Cortex of kidney (tissue), 1 donor: ENCODE measurements at places on chromosomes 16 and 17.

GRCh38 chr17:81246679-81247338 is 7.7 kb downstream of the NDUFAF8 start:
- no peak for DNase-seq

GRCh38 chr17:79678091-79678735 is 52.5 kb upstream of the ENPP7 start:
- no peak for DNase-seq

DNA sequence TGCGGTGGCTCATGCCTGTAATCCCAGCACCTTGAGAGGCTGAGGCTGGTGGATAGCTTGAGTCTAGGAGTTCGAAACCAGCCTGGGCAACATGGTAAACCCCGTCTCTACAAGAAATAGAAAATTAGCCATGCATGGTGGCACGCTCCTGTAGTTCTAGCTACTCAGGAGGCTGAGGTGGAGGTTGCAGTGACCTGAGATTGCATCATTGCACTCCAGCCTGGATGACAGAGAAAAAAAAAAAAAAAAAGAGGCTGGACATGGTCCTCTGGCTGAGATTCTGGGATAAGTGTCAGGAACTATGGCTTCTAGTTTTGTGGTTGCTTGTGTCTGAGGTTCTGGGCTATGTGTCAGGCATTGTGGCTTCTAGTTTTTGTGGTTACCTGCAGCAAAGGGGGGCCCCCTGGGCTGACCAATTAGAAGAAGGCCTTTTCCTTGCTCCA is 7.0 kb downstream of the KSR1 start:
- no peak for DNase-seq

DNA sequence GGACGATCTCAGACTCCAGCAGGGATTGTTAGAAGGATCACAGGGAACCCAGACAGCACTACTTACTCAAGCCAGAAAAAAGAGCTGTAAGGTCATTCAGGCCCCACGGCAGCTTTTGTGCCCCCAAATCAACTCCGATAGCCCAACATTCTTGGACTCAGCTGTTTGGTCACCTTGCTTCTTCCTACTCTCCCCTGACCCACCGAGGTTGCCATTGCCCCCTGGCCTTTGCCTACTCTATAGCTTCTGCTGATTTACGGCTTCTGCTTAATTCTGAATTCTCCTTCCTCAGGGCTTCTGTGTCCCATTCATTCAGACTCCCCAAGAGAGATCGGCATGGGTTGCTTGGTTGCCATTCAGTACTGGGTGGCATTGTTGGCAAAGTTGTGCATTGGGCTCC is 8.6 kb upstream of the ITPRIPL2 start:
- no peak for DNase-seq

DNA sequence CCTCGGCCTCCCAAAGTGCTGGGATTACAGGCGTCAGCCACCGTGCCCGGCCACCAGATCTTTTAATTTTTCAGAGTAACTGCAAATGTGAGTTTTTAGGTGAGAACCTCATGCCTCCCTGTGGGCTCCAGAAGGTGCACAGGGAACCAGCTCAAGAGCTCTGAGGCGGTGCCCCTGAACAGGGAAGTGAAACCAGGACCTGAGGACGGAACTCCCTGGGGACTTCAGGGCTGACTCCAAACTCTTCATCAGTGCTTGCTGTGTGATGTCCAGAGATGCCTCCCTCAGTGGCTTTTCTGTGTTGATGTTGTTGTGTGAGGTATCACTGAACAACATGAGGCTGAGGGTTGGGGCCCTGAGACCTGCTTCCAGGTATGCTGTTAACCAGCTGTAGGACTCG is 23.8 kb downstream of the SLC12A3 start:
- DNase-seq = no peak

DNA sequence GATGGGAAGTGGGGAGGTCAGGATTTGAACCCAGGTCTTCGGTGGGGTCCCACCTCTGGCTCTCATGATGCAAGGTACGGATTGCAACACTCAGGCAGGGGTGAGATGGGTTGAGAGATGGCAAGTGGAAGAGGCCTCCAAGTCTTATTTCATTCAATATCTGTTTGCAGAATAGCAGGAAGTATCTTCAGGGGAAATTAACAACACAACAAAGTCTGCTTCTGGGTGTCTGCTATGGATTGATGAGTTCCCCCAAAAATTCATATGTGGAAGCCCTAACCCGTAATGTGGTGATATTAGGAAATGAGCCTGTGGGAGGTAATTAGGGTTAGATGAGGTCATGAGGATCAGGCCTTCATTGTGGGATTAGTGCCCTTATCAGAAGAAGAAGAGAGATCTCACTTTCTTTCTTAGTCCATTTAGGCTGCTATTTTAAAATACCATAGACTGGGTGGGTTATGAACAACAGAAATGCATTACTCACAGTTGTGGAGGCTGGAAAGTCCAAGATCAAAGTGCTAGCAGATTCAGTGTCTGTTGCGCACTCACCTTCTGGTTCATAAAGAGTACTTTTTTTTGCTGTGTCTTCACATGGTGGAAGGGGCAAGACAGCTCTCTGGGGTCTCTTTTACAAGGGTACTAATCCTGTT is 4.4 kb upstream of the CD300H start:
- no peak for DNase-seq

- DNase-seq = no peak
Measured at GRCh38 chr17:76087531-76087930, 8.5 kb downstream of the ZACN start.

GRCh38 chr17:82687375-82687861 is 11.1 kb downstream of the RAB40B start:
- no peak for DNase-seq

DNA sequence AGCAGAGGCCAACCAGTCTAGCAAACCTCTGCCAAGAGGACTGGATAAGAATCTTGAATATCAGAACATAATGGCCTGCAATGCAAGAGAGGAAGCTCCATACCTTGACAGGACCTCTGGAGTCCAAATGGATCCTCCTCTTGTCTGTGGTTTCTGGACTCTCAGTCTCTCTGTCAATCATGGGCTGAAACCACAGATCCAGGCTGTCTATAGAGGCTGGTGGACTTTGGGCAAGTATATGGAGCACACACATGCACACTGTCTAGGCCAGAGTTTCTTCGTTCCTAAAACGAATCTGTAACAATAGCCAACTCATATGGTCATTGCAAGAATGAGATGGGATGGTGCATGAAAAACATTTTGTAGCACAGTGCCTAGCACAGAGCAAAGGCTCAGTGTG is 37.7 kb downstream of the NLRC5 start:
- DNase-seq = no peak

- DNase-seq = no peak
Measured at GRCh38 chr17:50728881-50729765, 9.7 kb downstream of the LUC7L3 start.

DNA sequence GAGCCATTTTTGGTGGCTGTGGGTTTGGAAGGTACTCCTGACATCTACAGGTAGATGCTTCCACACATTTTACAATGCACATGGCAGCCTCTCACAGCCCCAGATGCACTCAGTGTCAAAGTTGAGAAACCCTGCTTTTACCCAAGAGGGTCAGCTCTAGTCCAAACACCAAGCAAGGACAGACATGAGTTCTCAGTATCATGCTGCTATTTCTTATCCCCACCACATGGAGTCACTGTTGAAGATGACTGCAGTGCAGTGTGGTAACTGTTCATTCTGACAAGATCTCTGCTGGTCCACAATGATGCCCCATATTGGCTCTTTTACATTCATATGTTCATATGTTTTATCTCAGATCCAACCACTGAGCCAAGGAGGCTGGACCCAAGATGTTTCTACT is 50.5 kb upstream of the SALL1 start:
- no peak for DNase-seq

DNA sequence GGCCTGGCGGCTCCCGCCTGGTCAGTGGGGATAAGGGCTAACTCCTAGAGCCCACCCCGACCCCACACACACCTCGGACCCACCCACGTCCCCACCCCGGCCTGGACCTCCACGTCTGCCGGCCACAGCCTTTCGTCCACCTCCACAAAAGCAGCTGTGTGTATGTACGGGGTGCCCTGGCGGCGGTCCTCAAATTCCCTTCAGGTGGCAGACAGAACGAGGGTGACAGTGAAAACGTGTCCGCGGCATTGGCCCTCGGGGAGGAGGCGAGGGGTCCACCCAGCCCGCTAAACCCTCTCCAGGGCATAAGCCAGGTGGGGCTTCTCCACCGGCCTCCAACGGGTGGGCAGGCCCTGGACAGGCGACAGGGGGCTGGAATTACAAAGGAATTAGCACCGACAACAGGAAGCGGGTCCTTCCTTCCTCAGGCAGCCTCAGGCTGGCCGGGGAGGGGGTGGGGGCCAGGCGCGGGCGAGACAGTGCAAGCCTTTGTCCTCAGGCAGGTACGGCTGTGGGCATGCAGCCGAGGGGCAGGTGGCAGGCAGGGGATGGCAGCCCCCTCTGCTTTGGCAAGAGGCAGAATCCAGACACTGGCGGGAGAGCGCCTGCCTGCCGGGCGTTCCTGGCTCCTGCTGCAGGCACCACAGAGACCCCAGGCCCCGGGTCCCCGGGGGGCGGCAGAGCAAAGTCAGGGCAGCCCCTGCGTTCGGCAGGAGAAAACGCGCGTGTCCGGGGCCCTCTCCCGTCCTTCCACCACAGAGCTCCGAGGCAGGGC is 12.3 kb upstream of the PITPNA start:
- no peak for DNase-seq

DNA sequence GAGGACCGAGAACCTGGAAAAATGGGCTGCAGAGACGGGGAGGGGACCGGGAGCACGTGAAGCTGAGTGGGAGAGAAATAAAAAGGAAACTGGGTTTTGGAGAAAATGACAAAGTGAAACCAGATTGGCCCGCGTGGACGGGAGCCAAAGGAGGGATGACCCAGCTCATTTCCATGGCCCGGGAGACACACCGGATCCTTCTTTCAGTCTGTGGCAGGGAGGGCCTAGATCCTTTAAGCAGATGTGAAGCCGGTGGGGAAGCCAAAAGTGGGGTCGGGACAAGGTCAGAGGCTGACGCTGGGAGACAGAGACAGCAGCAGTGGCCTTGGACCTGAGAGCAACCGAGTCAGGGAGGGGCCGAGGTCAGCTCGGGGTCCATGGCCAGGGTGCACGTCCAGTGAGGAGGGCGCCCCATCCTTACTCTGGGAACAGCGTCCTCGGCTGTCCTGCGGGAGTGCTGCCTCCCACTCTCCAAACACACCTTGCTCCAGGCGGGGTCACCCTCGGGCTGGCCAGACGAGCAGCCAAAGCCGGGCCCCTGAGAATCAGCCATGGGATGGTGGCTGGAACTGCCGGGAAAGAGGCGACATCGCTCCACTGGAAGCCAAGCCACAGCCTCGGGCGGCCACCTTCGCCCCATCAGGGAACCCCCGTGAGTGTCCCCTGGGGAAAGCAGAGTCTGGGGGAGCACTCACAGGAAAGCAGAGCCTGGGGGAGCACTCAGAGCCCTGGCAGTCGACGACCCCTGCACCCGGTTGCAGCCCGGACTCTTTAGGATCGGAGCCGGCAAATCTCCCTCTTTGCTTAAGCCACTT is 17.3 kb downstream of the CA5A start:
- no peak for DNase-seq

DNA sequence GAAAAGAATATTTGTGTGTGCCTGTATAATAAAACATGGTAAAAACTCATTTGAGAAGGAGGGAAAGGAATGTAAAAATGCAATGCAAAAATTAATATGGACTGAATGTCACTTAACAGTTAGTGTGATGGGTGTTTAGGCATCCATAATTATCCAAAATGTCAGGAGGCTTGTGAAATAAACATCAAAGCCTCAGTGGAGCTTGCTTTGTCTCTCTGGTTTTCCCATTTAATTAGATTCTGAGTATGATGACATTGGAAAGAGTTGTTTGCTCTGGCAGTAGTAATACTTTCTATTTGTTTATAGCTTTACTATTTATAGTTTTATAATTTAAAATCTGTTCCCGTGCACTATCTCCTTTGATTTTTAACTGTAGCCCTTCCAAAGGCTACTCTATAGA is 51.9 kb downstream of the CNTNAP4 start:
- no peak for DNase-seq

DNA sequence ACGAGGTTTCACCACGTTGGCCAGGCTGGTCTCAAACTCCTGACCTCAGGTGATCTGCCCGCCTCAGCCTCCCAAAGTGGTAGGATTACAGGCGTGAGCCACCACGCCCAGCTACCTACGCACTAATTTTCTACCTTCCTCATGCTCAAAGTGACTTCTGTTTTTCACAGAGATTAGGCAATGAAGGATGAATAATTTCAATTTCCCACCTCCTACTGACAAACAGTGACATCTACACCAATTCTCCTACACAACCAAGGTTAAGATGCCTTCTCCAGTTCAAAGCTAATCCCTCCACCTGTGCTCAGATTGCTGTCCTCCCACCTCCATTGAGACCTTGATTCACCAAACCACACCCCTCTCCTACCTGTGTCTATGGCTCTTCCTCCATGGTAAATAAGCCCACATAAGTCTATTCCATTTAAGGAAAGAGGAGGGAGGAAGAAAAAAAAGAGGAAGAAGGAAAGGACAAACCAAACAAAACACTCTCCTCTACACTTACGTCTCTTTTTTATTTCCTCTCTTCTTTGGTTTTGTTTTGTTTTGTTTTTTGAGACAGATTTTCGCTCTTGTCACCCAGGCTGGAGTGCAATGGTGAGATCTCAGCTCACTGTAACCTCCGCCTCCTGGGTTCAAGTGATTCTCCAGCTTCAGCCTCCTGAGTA is 5.5 kb upstream of the MED11 start:
- no peak for DNase-seq

DNA sequence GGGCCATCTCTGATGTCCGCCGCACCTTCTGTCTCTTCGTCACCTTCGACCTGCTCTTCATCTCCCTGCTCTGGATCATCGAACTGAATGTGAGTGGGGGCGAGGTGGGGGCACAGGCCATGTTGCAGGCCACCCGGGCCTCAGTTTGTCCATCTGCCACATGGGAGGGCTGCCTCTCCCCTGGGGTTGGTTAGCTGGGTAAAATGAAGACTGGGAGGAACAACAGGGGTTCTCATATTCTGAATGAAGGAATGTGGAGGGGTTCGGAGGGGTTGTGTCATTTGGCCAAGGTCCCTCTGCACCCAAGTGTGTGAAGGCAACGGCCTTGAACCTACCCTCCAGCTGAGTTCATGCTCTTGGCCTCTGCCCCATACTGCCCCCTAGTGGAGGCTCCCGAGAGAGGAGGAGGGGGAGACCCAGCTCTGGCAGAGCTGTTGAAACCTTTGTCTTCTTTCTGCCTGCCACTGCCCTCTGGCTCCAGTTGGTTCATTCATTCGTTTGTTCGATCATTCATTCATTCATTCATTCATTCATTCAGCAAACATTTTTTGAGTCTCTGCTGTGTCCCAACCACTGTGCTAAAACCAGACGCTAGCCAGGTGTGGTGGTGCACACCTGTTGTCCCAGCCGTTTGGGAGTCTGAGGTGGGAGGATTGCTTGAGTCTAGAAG is 11.4 kb upstream of the TCAP start:
- DNase-seq = no peak

GRCh38 chr17:31854672-31855071 is 4.4 kb downstream of the COPRS start:
- DNase-seq = no peak

GRCh38 chr17:77099997-77100396 is 40.8 kb upstream of the SEC14L1 start:
- DNase-seq = no peak

GRCh38 chr16:15418206-15418605 is 16.2 kb upstream of the BMERB1 start:
- no peak for DNase-seq

- DNase-seq = no peak
Measured at GRCh38 chr17:71208111-71208704, 912.6 kb upstream of the SOX9 start.
